HCEC 1CT (cell line): ENCODE measurements at places on chromosomes 11 and 22.

DNA sequence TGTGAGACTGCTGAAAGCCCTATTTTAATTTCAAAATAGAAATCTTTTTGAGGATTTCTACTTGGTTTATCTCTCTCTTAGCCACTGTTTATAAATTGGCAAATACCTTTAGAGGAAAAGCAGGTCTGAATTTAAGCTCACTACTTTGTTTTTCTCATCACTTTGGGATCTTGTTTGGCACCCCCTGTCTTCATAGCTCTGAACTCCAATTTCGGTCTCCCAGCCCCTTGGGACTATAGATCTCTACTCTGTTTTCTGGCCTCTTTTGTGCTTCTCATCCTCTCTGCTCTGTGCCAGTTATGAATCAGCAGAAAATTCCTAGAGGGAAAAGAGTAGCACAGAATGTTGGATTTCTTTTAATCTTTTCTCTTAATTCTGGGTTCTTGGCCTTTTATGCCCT lies 118.3 kb downstream of the CYP2R1 start:
- DNase-seq, result no peak

- no peak for DNase-seq
These were observed 484.0 kb downstream of the OPCML start for GRCh38 chr11:133048270-133048669.

DNA sequence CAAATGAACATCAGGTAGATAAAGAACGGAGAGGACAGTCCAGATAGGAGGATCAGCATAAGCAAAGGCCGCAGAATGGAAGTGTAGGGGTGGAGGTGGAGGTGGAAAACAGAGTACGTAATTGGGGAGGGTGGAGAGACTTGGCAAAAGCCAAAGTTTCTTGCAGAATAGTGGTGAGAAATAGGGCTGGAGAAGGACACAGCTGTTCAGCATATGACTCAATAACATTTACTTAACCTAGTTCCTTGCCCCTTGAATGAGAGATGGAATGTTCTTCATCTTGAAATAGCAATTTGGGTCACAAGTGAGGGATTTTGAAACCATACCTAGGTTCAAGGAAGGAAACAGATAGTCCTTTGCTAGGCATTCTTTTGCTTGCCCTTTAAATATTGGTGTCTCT lies 235.9 kb upstream of the ARHGAP20 start:
- DNase-seq, result peak; percentile 51

GRCh38 chr11:17350455-17351171 lies 987 bp upstream of the NCR3LG1 start:
- no peak for DNase-seq

GRCh38 chr11:73379189-73379880 lies 3.1 kb downstream of the RELT start:
- DNase-seq, result no peak

DNA sequence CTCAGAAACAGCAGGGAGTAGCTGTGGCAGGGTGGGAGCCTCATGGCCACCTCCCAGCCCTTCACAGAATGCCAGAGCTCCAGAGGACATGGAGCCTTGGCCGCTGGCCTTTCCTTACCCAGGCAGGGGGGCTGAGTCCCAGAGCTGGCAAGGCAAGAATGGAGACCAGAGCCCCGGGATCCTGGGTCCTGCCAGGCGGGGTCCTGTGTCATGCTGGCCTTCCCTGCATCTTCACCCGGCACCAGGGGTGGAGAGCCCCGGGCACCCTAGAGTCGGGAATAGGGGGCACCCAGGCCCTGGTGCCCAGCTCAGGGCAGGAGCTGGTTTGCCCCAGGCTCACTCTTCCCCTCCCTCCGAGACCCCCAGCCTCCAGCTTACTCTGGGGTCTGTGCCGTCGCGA lies 519.9 kb downstream of the TBC1D22A start:
- DNase-seq, result no peak

GRCh38 chr11:61885166-61885778 lies 6.1 kb downstream of the FADS3 start:
- DNase-seq, result no peak

DNA sequence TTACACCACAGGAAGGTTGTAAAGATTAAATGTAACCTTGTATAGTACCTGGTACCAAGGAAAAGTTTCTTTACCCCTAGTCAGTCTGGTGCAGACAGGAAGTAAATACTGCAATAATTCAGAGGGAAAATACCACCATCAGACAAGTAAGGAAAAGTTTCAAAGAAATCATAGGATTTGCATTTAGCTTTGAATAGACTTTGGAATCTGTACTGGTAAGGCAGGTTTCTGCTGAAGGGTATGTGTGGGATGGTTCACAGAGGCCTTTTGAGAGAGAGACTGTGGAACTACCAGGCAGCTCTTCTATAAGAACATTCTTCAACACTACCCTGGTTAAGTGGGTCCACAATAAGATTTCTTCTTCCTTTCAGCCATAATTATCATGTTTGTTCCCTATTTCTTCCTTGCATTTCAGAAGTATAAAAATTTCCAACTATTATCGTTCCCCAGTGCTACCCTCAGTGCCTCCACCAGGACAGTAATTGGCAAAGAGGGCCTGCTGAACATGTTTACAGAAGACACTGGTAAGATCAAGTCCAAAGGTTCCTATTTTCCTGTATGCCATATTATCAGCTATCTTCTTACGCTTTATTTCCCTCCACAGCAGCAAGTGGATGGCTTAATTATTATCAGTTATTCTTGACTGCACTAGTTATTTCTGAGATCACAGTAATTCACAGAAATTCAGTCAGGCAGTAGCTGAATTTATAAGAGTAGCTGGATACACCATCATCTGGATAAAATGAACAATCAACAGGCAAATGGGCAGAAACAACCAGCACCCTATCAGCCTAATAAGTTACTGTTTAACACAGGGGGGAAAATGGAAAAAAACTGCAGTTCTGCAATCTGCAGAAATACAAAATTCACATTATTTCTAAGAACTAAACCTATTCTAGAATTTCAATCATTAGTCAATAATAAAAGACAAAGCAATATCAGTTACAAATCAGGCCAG lies 48.5 kb downstream of the PITPNB start:
- DNase-seq, result no peak

- no peak for DNase-seq
These were observed 20.4 kb downstream of the MRGPRX4 start for GRCh38 chr11:18193010-18193409.

- no peak for DNase-seq
These were observed 16.2 kb downstream of the P2RY6 start for GRCh38 chr11:73288192-73288872.

GRCh38 chr11:133934599-133935550 lies 21.9 kb downstream of the IGSF9B start:
- DNase-seq, result no peak

DNA sequence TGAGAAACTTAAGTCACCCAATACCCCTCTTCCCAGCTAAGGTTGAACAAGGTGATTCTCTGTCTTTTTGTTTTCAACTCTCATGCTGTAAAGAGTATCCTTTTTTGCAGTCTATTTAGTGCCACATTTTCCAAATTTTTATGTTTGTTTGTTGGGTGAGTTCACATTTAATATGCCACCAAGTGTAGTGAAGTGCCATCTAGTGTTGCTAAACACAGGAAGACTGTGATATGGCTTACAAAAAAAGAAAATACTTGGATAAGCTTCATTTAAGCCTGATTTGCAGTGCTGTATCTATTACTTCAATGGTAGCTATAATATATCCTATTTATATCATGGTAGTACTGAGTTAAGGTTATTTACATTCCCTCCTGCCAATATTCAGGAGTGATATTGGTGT lies 319.2 kb upstream of the CHORDC1 start:
- DNase-seq, result no peak

DNA sequence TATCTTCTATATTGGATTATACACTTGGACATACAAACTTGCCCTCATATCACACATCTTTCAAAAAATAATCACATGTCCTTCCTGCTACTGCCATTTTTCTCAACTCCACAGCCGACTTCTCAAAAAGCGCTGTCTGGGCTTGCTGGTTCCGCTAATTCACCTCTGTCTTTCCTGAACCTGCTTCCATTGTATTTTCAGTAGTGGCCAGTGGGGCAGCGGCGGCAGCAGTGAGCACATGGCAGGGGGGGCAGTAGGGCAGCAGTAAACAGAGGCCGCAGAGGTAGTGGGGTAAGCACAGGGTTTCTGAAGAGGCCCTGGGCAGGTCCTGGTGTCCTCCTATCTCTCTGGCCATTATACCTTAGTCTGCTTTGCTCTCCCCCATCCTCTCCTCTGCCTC lies 126.3 kb downstream of the RRAS2 start:
- DNase-seq, result no peak

- peak; percentile 18 for DNase-seq
These were observed 38.1 kb downstream of the CAPN1 start for GRCh38 chr11:65219930-65220213.

DNA sequence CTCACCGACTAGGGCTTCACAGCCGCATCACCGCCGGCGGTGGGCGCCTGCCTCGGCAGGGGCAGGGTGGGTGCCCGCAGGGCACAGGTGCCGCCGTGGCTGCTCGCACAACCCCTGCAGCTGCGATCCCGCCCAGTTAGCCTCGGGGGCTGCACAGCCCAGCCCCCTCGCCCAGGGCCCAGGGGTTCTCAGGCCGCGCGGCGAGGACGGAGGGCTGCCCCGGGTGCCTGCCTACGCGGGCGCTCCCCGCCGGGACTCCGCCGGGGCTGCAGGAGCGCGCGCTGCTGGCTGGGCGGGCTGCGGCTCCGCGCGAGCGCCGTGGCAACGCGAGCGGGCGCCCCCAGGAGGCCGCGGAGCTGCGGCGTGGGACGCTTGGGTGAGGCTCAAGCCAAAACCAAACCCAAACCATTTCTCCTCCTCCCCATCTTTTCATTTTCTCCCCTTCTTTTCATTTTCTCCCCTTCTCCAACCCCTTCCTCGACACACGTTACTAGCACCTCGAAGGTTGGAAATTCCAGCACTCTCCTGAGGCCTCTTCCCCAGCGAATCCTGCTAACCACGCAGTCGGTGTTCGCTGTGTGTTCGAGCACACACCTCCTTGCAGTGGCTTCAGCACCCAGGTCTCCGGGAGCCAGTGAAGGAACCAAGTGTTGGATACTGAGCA lies at the start of gene MICAL3:
MICAL3 (minus strand) TSS at position 286 of the 664 bp plus-strand sequence. CDS start 117,749 bp downstream, outside the sequence.
- DNase-seq, result peak; percentile 79

GRCh38 chr11:35602160-35602793 lies 16.0 kb upstream of the FJX1 start:
- DNase-seq, result no peak

DNA sequence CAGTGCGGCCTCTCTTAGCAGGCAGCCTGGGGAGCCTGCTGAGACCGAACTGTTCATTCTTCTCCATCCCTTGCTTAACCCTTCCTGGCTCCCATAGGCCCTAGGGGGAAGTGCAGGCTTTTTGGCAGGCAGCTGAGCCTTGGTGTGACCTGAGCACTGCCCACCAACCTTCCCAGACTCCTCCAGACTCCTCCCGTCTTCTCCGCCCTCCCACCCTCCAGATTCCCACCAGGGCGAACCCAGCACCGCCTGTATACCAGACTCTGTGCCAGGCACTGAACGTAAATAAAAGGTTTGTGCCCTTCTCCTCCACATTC lies 7.9 kb downstream of the RELT start:
- DNase-seq, result no peak

GRCh38 chr11:134530636-134531326 lies 118.7 kb upstream of the B3GAT1 start:
- no peak for DNase-seq

- DNase-seq, result no peak
These were observed 9.3 kb upstream of the ANKRD13D start for GRCh38 chr11:67279589-67280340.

DNA sequence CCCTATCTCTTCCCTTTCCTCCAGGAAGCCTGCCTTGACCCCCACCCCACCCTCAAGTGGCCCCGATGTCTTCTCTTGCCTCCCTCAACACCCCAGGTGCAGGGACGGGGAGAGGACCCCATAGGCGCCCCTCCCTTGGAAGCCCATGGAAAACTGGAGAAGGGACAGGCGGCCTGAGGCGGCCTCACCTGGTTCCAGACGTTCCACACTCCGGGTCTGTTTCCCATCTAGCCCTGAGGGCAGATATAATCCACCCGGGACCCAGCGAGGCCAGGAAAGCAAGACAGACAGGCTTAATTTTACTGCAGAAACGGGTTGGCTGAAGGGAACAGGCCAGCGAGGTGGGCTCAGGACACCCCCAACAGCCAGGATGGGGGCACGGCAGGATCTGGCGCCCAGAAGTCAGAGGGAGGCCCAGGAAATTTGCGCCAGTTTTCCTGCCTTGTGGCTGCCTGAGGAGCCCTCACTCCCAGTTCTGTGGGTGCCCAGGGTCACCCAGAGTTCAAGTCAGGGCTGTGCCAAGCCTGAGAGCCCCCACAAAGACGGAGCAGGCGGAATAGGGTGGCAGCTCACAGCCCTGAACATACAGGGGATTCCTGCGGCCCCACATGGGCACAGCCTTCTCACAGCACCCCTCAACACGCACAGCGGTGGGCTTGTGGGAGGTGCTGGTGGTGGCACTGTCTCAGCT lies 3.0 kb upstream of the SIGIRR start:
- DNase-seq, result no peak
